ENCODE measurements at places on chromosomes 7 and 10. TPM values are rescaled to one million over a fixed set of nuclear protein-coding genes. Genes with fewer than 3 reads are reported as not detected.
A peak's percentile ranks its signal among the peaks of the same experiment; 100 is the strongest.

The ITPRID1 gene
- polyA plus RNA-seq, result not detected

The GCK gene
- 3.4 TPM for polyA plus RNA-seq

GRCh38 chr10:44786286-44786850 lies 124.8 kb upstream of the TMEM72 start:
- DNase-seq, result no peak

- DNase-seq, result no peak
These were observed 35.9 kb downstream of the TSPAN15 start for GRCh38 chr10:69486922-69487730.

- DNase-seq, result no peak
These were observed 7.6 kb downstream of the WDR86 start for GRCh38 chr7:151402029-151402835.

The PIK3AP1 gene
- polyA plus RNA-seq, result 5.7 TPM

GRCh38 chr10:114181971-114182370 lies 2.8 kb downstream of the TDRD1 start:
- no peak for DNase-seq

DNA sequence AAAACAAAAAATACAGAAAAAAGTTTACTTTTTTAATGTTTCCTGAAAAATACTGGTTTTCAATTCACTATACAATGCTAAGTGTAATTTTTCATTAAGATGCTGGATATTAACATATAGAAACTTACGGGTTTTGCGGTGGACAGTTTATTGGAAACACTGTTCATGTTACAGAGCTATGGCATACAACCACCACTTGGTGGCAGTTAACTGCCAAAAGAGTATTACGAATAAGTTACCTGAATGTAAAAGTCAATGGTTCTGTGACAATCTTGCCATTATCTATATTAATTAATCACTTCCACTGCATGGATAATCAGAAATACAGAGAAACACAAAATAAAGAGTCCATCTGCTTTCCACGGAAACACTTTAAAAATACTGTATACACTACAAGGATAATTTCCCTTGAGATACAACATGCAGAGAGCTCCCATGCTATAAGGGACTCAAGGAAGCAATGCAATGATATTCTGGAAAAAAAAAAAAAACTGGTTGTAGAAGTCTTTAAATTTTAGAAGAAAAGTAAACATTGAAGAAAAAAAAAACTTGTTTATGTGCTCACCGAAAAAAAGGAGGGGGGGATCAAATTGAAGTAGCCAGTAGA lies 97.0 kb downstream of the TPK1 start:
- no peak for DNase-seq

DNA sequence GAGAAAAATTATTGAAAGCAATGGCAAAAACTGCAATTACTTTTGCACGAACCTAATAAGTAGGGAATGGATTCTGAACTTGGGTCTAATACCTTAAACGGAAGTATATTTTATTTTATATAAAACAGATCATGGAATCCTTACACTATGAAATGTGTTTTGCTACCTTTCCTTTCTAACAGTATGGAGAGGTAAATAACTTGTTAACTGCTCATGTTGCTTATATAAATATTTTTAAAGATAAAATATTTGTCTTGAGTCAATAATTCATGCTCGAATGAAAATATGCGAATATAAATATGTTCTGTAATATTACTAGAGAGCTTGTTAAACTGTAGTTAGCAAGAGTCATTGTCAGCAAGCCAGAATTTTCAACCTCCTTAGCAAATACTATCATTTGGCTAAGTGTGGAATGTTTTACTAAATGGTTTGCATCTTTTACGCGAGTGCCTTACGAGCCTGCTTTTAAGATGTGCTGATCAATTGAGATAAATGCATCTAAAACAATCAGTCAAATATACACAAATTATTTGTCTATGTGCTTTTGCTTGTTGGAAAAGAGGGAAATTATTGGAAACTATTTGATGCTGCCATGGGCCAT lies 5.9 kb downstream of the GNAT3 start:
- DNase-seq, result no peak

DNA sequence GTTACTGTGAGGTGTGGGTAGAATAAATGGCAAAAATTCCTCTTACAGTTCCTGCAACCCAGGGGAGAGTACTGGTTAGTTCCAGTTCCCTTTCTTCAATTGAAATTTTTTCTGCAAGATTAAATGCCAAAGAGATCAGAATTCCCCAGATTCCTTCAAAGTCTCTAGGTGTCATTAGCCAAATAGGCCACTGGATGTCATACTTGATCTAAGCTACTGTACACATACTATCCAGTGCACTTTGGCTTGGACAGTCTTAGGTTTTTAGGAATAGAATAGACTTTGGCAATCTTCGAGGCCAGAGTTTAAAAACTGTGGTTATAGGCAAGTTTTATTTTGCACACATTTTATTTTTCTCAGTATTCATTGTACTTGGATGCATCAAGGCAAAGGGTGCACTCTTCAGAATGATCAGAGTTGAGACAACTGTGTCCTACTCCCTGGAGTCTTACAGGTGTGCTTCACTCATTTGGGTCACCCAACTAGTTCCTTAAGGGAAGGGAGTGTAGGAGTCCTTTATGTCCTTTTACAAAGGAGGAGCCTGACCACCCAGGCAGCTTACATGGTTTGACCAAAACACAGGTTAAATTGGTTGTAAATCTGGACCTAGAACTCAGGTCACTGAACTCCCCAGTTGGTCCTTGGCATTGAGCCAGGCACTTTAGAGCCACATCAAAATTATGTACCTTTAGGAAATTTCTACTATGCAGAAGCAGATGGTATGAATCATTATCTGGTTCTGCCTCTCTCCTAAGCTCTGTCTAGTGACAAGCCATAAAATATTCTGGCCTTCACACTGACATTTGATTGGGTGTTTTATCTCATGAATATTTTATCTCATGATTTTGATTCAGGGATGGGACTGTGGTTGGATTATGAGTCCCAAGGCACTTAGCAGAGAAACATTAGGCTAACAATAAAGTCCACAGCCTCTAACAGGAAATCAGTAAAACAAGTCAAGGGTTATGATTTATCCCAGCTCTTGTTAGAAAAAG lies 49.5 kb downstream of the ASAH2B start:
- no peak for DNase-seq

The GOT1 gene
- 92.5 TPM for polyA plus RNA-seq

The AGAP5 gene
- 8.2 TPM for polyA plus RNA-seq

DNA sequence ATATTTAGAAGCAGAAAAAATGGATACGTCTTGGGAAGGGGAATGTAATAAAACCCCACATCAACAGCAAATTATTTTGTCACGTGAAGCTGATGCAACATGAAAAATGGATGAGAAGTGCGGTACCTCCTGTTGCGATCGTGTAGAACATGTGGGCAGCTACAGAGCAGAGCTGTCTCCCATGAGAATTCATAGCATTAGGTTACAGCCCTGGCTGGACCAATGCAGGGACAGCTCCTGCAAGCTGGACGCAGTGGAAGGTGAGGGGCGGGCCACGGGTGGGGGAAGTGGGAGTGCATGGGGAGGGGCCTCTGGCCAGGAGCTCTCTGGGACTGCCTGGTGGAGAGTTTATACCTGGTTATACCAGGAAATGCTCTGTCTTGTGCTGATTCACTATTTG lies 120.3 kb downstream of the GATA3 start:
- DNase-seq, result peak; percentile 26

DNA sequence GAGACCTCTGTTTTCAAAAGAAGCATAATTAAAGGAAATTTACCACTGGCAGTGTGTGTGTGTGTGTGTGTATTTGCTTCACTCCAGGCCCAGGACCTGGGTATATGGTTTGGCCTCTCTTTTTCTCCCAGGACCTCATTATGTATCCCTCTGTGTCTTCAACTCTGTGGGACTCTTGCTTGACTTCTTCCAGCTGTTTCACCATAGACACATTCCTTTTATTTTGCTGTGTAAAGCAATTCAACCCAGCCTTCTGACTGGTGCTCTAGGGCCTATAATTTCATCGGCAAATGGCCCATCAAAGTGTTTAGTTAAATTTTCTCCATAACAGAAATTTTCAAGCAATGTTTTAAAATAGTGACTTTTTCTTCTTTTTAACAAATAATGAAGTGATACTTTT lies 954.3 kb downstream of the CNTNAP2 start:
- peak; percentile 16 for DNase-seq

GRCh38 chr7:157560258-157560654 lies 223.5 kb downstream of the DNAJB6 start:
- DNase-seq, result no peak

- DNase-seq, result no peak
These were observed 40.7 kb downstream of the ATE1 start for GRCh38 chr10:121886997-121887622.

GRCh38 chr10:60591119-60591518 lies 187.2 kb upstream of the CDK1 start:
- no peak for DNase-seq

GRCh38 chr10:13161857-13162271 lies 506 bp downstream of the MCM10 start:
- DNase-seq, result no peak

- no peak for DNase-seq
These were observed 64.2 kb upstream of the MBL2 start for GRCh38 chr10:52836816-52837215.

All from right renal cortex interstitium (tissue), 3 donors.